IMR-90 (cell line): ENCODE measurements at places on chromosomes 1 and 21. TPM values are rescaled to one million over a fixed set of nuclear protein-coding genes. Genes with fewer than 3 reads are reported as not detected.

GABRD gene
- not detected in 2 replicates for total RNA-seq

DNA sequence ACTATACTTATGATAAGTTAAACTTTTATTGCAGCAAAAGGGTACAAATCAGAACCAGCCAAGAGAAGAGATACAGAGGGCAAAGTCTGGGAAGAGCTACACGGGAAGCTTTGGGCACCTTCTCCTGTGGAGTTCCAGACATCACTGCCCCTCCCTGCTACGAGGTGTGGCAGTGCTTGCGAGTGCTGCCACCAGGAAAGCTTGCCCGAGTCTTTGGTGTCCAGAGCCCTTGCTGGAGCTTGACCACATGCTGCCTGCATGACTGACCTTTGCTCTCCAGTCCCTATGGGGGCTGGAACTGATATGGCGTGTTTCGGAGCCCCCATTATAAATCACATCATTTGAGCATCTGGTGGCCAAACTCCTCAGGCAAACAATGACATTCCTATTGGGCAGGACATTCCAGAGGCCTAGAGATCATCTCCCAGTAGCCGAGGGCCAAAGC is 23.4 kb downstream of the PLEKHO1 start:
- no peaks in the 10 kb centered on the region for H3K27me3 ChIP-seq
- no peak overlapping the region for H3K4me3 ChIP-seq
- peaks cover 4% of the 10 kb centered on the region for H3K4me1 ChIP-seq
- H3K36me3 ChIP-seq, result no peaks in the 10 kb centered on the region
- DNase-seq, result no peak

- H3K4me3 ChIP-seq, result no peak overlapping the region
- no peaks in the 10 kb centered on the region for H3K36me3 ChIP-seq
- no peaks in the 10 kb centered on the region for H3K27me3 ChIP-seq
- H3K4me1 ChIP-seq, result no peaks in the 10 kb centered on the region
- no peak for DNase-seq
Observed at GRCh38 chr1:76770979-76771378, 96.3 kb upstream of the ST6GALNAC5 start.

GRCh38 chr1:94582565-94582964 is 41.0 kb upstream of the F3 start:
- peaks cover 20% of the 10 kb centered on the region for H3K4me1 ChIP-seq
- no peak overlapping the region for H3K27ac ChIP-seq
- DNase-seq, result no peak
- no peaks in the 10 kb centered on the region for H3K27me3 ChIP-seq

DNA sequence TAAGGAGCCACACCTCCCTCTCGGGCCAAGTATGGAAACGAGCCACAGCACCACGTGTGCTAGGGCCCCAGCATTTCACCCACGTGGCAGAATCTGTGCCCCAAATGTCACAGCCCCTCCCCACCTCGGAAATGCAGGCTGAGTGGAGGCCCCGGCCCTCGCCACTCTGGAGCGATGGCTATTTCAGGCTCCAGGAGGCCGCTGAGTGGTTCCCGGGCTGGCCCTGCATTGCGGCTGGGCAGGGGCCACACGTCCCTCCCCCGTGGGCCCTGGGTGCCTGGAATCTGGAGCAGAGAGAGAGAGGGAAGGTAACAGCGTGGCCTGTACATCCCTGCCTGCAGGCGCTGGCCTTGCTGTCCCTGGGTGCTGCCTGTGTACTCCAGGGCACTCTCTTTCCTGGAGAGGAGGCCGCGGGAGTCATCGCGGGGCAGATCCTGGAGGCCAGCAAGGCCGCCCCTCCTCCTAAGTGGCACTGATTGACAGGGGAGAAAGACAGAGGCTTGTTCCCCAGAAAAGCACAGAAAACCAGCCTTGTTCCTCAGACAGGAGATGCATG is 68.0 kb upstream of the TRAPPC10 start:
- peaks cover 9% of the 10 kb centered on the region; the same call in 1 of the 2 replicates for H3K36me3 ChIP-seq
- no peak for DNase-seq
- H3K4me1 ChIP-seq, result no peaks in the 10 kb centered on the region
- H3K27ac ChIP-seq, result no peak overlapping the region

GRCh38 chr1:111441573-111442192 is 7.4 kb downstream of the WDR77 start:
- no peak overlapping the region for H3K4me3 ChIP-seq
- peaks cover 2% of the 10 kb centered on the region for H3K4me1 ChIP-seq
- no peak overlapping the region for H3K27ac ChIP-seq

DNASE2B gene
- not detected in 2 replicates for total RNA-seq

DNA sequence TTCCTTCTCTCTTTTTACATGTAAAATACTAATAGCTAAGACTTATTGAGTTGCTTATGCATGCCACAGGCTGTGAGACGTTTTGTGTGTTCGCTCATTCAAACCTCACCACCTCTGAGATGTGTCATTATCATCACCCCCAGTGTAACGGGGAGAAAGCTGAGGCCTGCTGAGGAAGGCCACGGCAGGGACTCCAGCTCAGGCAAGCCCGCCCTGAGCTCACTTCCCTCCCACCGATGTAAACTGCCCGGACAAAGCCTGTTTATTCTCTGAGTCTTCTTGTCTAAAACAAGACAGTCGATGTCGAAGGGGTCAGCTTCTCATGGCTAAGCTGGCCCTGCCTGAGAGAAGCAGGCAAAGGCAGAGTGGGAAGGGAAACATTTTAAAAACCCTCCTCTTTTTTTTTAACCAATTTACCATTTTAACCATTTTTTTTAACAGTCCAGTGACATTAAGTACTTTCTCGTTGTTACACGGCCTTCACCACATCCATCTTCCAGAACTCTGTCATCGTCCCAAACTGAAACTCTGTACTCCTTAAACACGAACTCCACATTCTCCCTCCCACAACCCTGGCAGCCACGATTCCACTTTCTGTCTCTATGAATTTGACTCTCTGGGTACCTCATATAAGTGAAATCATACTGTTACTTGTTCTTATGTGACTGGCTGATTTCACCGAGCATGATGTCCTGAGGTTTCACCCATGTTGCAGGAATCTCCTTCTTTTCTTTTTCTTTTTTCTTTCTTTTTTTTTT is 204.8 kb upstream of the GALNT2 start:
- no peak for DNase-seq
- no peaks in the 10 kb centered on the region; the same call in 1 of the 2 replicates for H3K27me3 ChIP-seq
- H3K4me1 ChIP-seq, result no peaks in the 10 kb centered on the region
- H3K4me3 ChIP-seq, result no peak overlapping the region
- no peak overlapping the region for H3K27ac ChIP-seq

DNA sequence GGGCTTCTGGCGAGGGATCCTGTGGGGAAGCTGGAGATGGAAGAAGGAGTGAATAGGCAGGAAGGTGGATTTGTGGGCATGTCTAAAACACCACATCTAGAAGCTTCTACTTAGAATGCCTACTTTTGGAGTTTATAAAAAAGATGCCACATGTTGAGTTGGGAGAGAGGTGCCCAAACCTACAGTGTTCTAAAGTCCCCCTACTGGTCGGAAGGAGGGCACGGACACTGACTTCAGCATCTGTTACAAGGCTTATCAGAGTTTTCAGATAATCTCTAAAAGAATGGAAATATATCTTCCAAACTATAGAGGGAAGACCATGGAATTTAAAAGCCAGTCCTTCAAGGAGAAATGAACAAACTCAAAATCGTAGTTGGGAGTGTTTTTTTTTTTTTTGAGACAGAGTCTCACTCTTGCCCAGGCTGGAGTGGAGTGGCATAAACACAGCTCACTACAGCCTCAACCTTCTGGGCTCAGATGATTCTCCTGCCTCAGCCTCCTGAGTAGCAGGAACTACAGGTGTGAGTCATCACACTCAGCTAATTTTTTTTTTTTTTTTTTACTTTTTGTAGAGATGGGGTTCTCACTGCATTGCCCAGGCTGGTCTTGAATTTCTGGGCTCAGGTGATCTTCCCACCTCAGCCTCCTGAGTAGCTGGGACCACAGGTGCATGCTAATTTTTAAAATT is 14.8 kb downstream of the IBA57 start:
- H3K4me1 ChIP-seq, result peaks cover 11% of the 10 kb centered on the region
- no peaks in the 10 kb centered on the region for H3K36me3 ChIP-seq

CDC42BPA gene
- total RNA-seq, result 27.8 and 36.4 TPM in 2 replicates

- H3K27ac ChIP-seq, result no peak overlapping the region
- H3K4me1 ChIP-seq, result peaks cover 19% of the 10 kb centered on the region
- no peak overlapping the region for H3K4me3 ChIP-seq
- H3K36me3 ChIP-seq, result peaks cover 7% of the 10 kb centered on the region
- H3K27me3 ChIP-seq, result no peaks in the 10 kb centered on the region
- no peak for DNase-seq
Observed at GRCh38 chr21:34133802-34134201, 60.4 kb downstream of the MRPS6 start.

PRAMEF4 gene
- total RNA-seq, result not detected in 2 replicates

DNA sequence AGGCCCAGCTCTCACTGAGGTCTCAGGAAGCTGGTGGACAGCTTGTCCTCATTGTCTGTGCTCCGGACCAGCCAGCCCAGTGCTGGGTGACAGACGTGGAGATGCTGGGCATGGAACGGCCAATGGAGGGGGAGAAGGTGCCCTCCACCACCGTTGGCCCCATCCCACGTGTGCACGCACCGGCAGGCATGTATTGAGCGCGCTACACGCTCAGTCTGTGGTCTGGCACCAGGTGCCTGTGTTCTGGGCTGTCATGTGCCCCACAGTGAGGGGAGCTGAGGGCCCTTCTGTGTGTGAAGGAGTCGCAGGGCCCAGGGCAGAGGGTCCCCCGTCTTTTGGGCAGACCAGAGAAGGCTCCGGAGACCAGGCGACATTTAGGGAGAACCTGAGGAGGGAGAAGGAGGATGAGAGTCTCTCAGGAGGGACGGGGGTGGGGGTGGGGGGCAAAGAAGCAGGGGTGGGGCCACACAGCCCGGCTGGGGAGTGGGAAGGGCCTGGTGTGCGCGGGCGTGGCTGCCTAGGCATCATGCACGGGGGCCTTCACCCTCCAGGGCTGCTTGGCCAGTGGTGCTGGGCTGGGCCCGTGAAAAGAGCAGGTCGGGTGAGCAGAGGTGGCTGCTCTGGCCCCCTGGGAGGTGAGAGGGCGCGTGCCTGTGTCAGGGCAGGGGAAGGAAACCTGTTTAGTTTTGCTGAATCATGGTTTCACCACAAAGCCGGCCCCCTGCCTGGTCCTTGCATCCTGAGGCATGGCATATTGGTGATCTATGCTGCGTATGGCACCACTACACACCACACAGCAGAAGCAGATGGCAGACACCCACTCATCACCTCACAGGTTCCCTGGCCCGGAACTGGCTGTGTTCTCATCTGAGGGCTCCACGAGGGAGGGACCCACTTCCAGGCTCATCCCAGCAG is 86.7 kb upstream of the TTC34 start:
- no peaks in the 10 kb centered on the region for H3K4me1 ChIP-seq
- H3K4me3 ChIP-seq, result no peak overlapping the region
- no peaks in the 10 kb centered on the region for H3K36me3 ChIP-seq
- no peak overlapping the region for H3K27ac ChIP-seq

OLIG2 gene
- not detected in 2 replicates for total RNA-seq

DNA sequence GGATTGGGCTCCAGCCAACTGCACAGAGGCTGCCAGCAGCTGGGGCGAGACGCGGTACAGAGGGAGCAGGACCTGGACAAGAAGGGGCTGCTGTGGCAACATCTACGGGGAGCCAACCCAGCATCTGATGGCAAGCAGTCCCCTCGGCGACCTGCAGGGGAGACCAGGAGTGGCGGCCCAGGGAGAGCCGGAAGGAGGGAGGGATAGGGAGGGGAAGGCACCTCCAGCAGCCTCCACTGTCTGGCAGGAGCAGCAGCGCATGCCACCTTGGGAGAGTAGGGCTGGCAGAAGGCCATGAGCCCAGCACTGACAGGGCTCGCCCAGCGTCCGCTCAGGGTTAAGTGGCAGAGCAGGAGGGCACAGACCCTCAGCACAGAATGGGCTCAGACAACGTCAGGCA is 17.3 kb downstream of the CHD5 start:
- H3K36me3 ChIP-seq, result no peaks in the 10 kb centered on the region
- H3K4me1 ChIP-seq, result no peaks in the 10 kb centered on the region
- no peak overlapping the region for H3K4me3 ChIP-seq

KCNJ9 gene
- not detected in 2 replicates for total RNA-seq

HSF2BP gene
- total RNA-seq, result 0.83 and 0.90 TPM in 2 replicates

DNA sequence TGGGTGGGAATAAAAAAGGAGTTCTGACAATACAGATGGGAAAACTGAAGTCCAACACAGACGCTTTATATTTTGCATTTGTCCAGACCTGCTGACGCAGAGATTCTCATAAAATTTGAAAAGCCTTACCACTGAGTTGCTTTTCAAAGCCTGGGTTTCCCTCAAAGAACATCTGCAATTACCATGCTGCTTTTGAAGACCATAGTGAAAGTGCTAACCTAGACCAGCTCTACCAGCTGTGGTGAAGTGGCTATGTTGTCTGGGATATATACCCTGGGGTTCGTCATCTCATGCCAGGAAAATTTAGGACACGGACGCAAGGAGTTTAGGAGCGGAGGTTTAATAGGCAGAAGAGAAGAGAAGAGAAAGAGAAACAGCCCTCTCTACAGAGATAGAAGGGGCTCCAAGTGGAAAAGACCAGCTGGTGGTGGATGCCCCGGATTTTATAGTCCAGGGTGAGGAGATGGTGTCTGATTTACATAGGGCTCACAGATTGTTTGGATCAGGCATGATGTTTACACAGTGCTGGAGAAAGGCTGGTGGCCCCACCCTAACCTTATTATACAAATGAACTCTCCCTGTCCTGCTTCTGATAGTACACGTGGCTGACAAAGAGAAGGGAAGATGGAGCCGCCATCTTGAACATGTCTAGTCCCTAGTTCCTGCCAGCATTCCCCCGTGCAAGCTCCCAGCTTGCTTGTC is 73.8 kb downstream of the AK4 start:
- DNase-seq, result no peak
- H3K36me3 ChIP-seq, result peaks cover 1% of the 10 kb centered on the region; the same call in 1 of the 2 replicates
- no peak overlapping the region for H3K4me3 ChIP-seq
- no peaks in the 10 kb centered on the region for H3K27me3 ChIP-seq
- H3K4me1 ChIP-seq, result no peaks in the 10 kb centered on the region

- H3K4me3 ChIP-seq, result peak overlapping the region; percentile 88
- peak; percentile 80 for DNase-seq
- no peaks in the 10 kb centered on the region for H3K36me3 ChIP-seq
- H3K4me1 ChIP-seq, result peaks cover 28% of the 10 kb centered on the region
- no peaks in the 10 kb centered on the region; the same call in 1 of the 2 replicates for H3K27me3 ChIP-seq
- H3K27ac ChIP-seq, result peak overlapping the region; percentile 99
Observed at GRCh38 chr1:206685769-206686477, 1.2 kb downstream of the MAPKAPK2 start.

- no peak for DNase-seq
- no peak overlapping the region for H3K27ac ChIP-seq
- no peaks in the 10 kb centered on the region for H3K4me1 ChIP-seq
- H3K27me3 ChIP-seq, result peaks cover 71% of the 10 kb centered on the region
- H3K4me3 ChIP-seq, result no peak overlapping the region
Observed at GRCh38 chr1:21624571-21625389, 44.4 kb downstream of the RAP1GAP start.

DNA sequence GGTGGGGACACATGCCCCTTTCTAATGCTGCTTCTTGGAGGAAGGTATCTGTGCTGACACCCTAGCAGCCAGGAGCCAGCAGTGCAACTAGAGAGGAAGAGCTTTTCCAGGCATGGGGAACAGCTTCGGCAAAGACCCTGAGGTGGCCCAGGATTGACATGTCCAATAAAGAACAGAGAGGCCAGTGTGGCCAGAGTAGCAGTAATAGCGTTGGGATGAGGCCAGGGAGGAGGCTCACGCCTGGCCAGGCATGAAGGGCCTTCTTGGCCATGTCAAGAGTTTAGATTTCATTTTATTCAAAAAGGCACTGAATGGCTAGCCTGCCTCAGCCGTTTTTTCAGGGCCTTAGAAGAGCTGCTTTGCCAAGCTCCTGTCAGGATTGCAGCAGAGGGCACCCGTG is 16.3 kb upstream of the ADAMTSL4 start:
- peaks cover 27% of the 10 kb centered on the region for H3K4me1 ChIP-seq
- no peaks in the 10 kb centered on the region for H3K27me3 ChIP-seq
- H3K27ac ChIP-seq, result no peak overlapping the region
- no peaks in the 10 kb centered on the region for H3K36me3 ChIP-seq
- H3K4me3 ChIP-seq, result no peak overlapping the region

- no peaks in the 10 kb centered on the region; the same call in 1 of the 2 replicates for H3K27me3 ChIP-seq
- peak within 1 kb of the TSS; percentile 16 for H3K4me3 ChIP-seq
Observed at GRCh38 chr1:220786337-220787068, at the start of gene MTARC1. Gene MTARC1 (plus strand): TSS chr1:220786913. CDS start chr1:220786945, 32 bp downstream.

LIPI gene
- total RNA-seq, result not detected in 2 replicates
